ENCODE measurements at places on chromosomes 11 and 22.

- peak; percentile 54 for DNase-seq
Measured at GRCh38 chr22:44625981-44626687, 75.9 kb upstream of the PRR5 start.

DNA sequence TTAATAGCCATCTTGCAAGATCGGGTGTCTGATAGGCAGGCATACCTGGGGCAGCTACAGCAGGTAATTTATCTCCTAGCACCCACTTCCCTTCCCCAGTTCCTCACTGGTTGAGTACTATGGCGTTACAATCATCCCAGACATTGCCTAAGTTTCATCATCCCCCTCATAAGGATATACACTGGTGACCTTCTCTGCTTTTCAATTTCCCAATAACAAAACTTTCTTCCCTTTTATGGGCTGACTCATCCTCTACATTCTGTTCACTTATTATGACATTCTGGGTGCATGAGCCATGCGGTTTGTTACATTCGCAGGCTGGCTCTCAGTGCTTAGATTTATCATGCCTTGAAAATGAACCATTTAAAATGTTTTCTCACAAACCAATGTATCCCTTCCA is 5.0 kb upstream of the MRPL11 start:
- peak; percentile 96 for DNase-seq

DNA sequence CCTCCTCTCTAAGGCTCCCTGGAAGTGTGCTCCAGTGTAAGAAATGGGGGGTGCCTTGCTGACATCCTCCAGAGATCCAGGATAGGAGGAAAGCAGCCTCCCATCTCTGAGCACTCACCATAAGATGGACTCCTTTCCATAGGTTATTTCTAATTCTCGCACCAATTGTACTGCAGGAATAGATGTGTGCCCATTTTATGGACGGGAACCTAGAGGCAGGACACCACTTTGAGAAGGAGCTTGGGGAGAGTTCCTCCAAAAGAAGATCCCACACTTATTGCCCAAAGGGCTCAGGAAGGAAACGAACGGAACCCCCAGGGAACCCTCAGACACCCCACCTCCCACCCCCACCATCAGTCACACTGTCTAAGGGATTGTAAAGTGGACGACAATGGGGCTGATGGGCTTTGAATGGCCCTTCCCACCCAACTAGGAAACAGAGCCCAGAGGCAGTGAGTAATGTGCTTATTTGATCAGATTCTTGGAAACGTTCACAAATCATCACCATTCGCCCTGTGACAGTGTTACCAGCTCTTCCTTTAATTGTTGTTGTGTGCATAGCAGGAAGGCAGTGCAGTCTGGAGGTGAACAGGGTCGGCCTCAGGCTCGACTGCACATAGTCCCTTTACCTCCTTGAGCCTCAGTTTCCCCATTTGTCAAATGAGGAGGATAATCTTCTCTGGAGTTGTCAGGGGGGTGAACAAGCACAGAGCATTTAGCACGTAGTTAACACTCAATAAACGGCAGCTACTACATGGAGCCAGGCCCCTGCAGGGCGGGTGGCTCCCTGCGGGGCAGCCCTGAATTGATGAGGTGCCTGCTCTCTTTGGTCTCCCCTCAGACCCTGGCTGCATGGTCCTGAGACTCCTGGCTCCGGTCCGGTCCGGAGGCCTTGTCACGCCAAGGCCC is 8.4 kb upstream of the MN1 start:
- no peak for DNase-seq

DNA sequence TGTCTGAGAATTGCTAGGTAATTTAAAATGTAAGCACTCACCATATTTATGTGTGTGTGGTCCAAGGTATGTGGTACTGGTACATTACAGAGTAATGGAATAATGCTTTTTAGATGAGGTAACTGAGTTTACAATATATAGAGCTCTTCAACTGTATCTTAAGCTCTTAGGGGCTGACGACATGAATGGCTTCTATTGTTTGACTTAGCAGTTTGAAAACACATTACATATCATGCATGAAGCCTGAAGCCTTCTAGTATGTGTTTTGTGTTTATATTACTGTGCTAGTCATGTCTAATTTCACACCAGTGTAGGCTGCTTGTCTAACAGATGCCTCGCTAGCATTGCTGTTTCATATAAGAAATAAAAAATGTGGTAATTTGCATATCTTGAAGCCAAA is 37.2 kb downstream of the GAS2 start:
- DNase-seq = no peak

DNA sequence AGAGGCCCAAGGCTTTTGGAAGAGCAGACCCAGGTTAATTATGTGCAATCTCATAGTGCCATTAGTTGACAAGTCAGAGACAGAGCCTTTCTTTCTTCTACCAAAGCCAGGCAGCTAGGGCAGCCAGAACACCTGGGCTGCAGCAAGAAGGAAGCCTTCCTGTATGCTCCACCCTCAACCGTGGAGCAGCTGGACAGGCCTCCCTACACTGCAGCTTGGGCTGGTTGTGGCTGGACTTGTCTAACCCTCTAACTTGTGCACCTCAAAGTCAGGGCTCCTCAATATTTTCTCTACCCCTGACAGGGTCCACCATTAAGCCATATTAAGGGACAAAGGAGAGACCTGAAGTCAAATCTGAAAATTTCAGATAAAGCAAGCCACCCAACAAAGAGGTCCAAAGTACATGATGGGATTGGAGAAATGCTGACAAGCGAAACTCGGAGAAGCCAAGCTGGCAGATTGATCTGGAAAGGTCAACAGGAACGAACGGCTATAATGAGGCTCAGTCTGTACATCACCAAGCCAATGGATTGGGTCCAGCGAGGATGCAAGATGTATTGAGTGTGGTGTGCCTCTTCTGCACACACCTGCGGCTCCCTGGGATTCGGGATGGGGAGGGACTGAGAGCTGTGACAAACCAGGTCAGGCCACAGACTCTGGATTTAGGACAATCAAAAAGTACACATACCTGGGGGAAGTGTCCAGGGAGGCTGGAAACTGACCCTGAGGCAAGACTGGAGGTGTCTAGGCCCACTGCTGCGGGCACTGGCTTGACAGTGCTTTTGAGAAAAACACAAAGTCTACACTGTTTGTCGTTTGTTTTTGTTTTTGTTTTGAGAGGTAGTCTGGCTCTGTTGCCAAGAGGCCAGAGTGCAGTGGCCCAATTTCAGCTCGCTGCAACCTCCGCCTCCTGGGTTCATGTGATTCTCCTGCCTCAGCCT is 11.7 kb upstream of the SLC43A3 start:
- no peak for DNase-seq
